Heart right ventricle (tissue), 16 donors: ENCODE measurements at places on chromosomes 2 and 18. TPM values are rescaled to one million over a fixed set of nuclear protein-coding genes. Genes with fewer than 3 reads are reported as not detected.

DNA sequence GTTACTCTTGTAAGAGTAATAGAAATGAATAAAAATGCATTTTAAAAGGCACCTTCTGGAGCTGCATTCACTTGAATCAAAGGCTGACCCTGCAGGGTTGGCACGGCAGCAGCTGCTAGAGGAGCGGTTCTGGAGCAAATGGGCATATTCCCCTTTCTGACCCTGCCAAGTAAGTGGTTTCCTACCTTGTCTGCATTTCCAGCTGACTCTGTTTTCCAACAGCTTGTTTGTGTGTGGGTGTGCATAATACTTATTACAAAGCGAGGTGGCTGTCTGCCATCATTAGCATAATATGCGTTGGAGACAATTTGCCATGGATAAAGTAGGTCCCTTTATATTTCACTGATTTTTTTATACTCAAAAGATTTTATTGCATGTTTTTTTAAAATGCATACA is 21.3 kb upstream of the TTN start:
- no peak for DNase-seq

- DNase-seq, result no peak
Observed at GRCh38 chr2:80689106-80689505, 384.6 kb upstream of the LRRTM1 start.

- no peak for DNase-seq
Observed at GRCh38 chr2:101368376-101368775, 18.9 kb downstream of the CREG2 start.

GRCh38 chr18:32777049-32777448 is 4.2 kb upstream of the KLHL14 start:
- no peak for DNase-seq

DNA sequence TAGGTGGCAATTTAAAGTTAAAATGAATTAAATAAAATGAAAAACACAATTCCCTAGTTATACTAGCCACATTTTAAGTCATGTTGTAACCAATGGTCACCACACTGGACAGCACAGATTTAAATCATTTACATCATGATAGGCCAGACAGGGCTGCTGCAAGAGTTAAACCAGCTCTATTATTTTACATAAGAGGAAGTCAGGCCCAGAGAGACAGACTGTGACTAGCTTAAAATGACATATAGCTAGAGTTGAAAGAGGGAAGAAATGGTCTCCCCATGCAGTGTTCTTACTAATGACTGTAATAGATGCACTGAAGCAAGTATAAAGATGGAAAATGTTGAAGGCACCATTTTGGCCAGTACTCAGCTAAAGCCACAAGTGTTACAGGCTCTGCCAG is 69.6 kb downstream of the SLC66A3 start:
- DNase-seq, result no peak

- no peak for DNase-seq
Observed at GRCh38 chr18:5600378-5601071, 56.7 kb upstream of the EPB41L3 start.

GRCh38 chr2:19823507-19823906 is 78.3 kb downstream of the TTC32 start:
- no peak for DNase-seq

DNA sequence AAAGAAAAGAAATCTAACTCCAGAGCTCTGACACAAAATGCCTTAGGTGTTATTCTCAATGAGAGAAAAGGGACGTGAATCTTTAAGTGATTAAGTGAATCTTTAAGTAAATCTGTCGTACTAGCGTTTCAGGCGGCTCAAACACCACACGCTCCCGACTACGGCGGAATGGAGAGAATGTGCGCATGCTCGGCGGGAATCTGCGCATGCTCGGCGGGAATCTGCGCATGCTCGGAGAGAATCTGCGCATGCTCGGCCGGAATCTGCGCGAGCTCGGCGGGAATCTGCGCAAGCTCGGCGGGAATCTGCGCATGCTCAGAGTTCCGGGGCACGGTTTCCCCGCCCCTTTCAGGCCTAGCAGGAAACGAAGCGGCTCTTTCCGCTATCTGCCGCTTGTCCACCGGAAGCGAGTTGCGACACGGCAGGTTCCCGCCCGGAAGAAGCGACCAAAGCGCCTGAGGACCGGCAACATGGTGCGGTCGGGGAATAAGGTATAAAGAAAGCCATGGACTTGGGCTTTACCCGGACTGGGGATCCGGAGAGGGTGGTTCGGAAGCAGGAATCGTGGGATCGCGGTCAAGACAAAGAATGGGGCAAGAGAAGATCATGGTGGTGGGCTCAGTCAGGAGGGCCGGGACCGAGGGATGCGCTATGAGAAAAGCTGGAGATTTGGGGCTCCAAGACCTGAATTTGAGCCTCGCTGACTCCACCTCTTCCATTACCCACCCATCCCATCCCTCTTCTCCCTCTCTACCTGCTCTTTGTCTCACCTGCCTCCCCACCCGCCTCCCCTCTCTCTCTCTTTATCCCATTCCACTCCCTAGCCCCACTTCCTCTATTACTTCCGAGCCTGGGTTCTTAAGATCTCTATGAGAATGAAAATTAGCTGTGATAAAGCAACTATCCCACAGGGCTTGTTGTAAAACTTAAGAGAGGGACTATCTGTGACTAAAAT is at the start of gene XRCC5:
Gene XRCC5 (plus strand): TSS at position 382 of the 955 bp plus-strand sequence. CDS start 89 bp downstream, at position 471.
- peak; percentile 96 for DNase-seq

- no peak for DNase-seq
Observed at GRCh38 chr2:120230515-120231471, 7.6 kb upstream of the TMEM185B start.

- no peak for DNase-seq
Observed at GRCh38 chr2:105442056-105442455, 43.2 kb upstream of the FHL2 start.

GRCh38 chr18:42632801-42633200 is 482.7 kb downstream of the RIT2 start:
- DNase-seq, result no peak

GRCh38 chr2:210387074-210387473 is 72.1 kb upstream of the MYL1 start:
- no peak for DNase-seq

DNA sequence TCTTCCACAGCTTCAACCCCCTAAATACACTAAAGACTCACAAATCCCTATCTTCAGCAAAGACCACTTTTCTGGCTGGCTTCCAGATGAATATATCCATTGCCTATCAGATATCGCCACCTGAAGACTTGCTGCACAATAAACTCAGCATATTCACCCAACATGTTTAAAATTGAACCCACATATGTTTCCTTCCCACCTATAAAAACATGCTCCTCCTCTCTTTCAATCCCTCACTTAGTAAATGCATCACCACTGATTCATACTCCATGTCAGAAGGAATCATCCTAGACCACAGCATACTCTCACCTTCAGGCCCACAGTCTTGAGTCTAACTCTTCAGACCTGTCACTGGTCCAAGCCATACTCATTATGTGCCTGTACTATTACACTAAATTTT is 5.3 kb downstream of the SPC25 start:
- no peak for DNase-seq

DNA sequence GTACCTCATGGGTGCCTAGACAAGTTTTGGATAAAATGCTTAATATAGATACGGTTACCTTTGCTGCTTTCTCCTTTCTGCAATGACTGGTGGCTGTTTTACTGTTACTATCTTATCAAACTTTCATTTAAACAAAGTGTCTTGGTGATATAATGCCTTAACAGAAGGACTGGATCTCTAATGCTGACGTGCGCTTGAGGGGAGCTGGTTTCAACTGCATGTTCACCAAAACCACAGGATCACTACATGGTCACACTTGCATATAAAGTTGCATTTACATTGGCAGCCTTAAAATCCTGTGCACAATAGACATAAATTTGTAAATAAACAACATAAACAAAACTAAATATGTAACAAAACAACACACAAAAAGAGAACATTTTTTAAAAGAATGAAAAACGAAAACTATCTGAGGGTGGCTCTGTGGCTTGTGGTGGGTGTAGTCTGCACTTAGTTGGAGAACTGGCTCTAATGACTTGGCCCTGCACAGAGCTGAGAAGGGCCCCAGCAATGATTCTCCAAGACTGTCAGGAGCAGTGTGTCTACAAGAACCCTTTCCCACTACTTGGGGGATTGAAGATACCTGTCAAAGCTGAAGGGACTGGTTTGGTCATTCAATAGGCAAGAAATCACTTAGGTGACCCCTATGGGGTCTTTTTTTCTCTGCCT is 135.5 kb downstream of the UXS1 start:
- DNase-seq, result no peak

- no peak for DNase-seq
Observed at GRCh38 chr2:223929571-223930102, 15.5 kb downstream of the WDFY1 start.

DNA sequence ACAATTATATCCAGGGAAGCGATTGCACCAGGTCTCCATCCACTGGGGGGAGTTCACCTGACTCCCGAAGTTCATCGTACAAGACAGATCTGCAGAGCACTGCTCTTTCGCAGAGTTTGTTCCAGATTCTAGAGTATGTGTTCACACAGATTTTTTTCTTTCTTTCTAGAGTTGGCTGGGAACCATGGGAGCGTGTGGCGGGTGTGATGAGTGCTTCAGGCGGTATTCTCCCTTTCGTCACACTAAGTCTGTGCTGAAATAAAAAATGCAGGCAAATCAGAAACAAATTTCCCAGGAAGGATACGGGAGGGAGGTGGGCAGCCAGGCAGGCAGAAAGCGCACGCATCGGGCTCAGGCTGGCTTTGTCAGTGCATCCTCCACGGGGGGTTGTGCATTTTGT is 129.8 kb upstream of the SOX11 start:
- no peak for DNase-seq

GRCh38 chr2:186806591-186806990 is 42.4 kb downstream of the ZSWIM2 start:
- DNase-seq, result no peak

The CFAP65 gene
- total RNA-seq, result not detected

The KRTCAP3 gene
- total RNA-seq, result not detected

The PTH2R gene
- total RNA-seq, result not detected

The FLACC1 gene
- 10.6 TPM for total RNA-seq
